ENCODE measurements at places on chromosomes 3 and 15.

DNA sequence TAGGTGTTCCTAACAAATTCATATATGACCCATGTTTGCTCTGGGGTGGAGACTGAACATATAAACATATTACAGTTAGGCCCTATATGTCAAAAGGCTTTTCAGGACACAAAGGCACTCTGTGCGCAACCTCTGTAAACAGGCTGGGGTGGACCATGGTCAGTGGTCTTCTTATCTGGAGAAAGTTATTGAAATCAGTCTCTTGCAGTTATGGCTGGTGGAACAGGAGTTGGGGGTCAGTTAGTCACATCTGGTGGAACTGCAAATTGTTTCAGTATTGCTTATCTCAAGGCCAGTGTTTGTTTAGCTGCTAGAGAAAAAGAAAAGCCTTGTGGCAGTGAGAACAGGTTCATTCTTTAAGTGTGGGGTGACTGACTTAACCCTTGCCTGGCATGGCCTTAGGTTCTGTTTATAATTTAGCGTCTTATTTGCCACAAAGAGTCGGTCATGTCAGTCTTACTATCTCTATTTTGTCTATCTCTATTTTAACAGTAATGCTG lies 5.9 kb upstream of the GP9 start:
- H3K4me1 ChIP-seq, result peaks cover 7% of the 10 kb centered on the region
- H3K27ac ChIP-seq, result no peak overlapping the region
- peaks cover 36% of the 10 kb centered on the region for H3K27me3 ChIP-seq
- no peak overlapping the region for H3K4me3 ChIP-seq
- no peak for DNase-seq
- H3K36me3 ChIP-seq, result no peaks in the 10 kb centered on the region

GRCh38 chr3:46496746-46497555 lies 825 bp upstream of the RTP3 start:
- peaks cover 18% of the 10 kb centered on the region for H3K27me3 ChIP-seq
- no peaks in the 10 kb centered on the region for H3K36me3 ChIP-seq
- no peak overlapping the region for H3K27ac ChIP-seq

DNA sequence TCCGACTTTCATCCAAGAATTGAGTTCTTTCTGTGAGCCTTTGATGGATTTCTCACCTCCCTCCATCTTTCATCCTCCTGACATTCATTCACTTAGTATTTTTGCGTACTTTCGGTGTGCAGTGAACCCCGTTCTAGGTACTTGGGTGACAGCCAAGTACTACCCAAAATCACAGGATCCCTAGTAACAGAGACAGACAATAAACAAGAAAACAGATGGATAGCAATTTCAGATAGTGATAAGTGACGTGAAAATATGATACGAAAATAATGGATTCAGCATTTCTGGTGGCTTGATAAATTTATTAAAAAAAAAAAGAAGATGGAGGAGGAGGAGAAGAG lies 264 bp upstream of the CMTM6 start:
- H3K27ac ChIP-seq, result peak overlapping the region; percentile 80
- H3K27me3 ChIP-seq, result no peaks in the 10 kb centered on the region
- no peak for DNase-seq
- peak overlapping the region; percentile 85 for H3K4me3 ChIP-seq

DNA sequence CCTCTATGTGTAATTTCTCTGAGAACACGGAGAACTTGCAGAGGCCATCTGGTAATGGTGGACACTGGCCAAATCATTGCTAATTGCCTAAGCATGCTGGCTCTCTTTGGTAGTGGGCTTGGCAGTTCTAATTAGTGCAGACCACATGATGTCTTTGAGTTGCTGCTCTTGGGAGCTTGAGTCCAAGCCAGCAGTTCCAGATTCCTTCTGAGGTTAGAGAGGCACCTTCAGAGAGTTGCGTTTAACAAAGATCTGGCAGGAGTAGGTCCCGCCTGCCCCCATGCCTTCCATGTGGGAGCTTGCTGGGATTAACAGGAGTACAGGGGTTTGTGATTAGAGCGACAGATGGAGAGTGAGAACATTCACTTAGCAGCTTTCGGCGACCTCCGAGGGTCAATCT lies 449.0 kb upstream of the LMCD1 start:
- H3K4me3 ChIP-seq, result no peak overlapping the region

- H3K36me3 ChIP-seq, result no peaks in the 10 kb centered on the region
- H3K4me1 ChIP-seq, result no peaks in the 10 kb centered on the region
- H3K4me3 ChIP-seq, result no peak overlapping the region
- no peak for DNase-seq
- no peak overlapping the region for H3K27ac ChIP-seq
- no peaks in the 10 kb centered on the region for H3K27me3 ChIP-seq
These were observed 317.3 kb upstream of the NECTIN3 start for GRCh38 chr3:110754212-110754916.

GRCh38 chr3:30253832-30254231 lies 352.6 kb upstream of the TGFBR2 start:
- no peak overlapping the region for H3K4me3 ChIP-seq
- no peaks in the 10 kb centered on the region for H3K27me3 ChIP-seq
- H3K27ac ChIP-seq, result no peak overlapping the region
- H3K36me3 ChIP-seq, result no peaks in the 10 kb centered on the region
- DNase-seq, result no peak

DNA sequence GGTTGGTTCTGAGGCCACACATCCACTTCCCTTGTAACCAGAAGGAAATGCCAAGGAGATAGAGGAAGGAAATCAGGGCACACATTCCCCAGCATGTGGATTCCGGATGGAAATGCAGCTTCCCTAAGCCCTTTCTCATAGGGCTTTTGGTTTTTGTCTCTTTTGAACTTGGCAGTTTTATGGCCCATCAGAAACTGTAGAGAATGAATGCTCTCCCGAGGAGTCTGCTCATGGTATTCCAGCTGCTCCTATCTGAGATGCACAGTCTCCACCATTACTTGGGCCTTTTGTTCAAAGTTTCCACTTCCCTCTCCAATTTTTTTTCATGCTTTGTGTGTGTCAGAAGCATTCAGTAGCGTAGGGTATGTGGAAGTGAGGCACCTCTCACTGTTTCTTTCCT lies 21.2 kb downstream of the XYLB start:
- H3K27me3 ChIP-seq, result no peaks in the 10 kb centered on the region
- H3K36me3 ChIP-seq, result peaks cover 24% of the 10 kb centered on the region
- peaks cover 2% of the 10 kb centered on the region for H3K4me1 ChIP-seq
- DNase-seq, result peak; percentile 11

DNA sequence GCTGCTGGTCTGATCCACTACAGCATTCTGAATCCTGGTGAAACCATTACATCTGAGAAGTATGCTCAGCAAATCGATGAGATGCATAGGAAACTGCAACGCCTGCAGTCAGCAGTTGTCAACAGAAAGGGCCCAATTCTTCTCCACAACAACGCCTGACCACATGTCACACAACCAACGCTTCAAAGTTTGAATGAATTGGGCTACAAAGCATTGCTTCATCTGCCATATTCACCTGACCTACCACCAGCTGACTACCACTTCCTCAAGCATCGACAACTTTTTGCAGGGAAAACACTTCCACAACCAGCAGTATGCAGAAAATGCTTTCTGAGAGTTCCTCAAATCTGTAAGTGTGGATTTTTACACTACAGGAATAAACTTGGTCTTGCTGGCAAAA lies 54.7 kb upstream of the C2CD4B start:
- no peak overlapping the region for H3K4me3 ChIP-seq
- H3K27ac ChIP-seq, result no peak overlapping the region
- H3K27me3 ChIP-seq, result no peaks in the 10 kb centered on the region

- no peaks in the 10 kb centered on the region for H3K36me3 ChIP-seq
- no peak for DNase-seq
- no peak overlapping the region for H3K27ac ChIP-seq
- no peaks in the 10 kb centered on the region for H3K4me1 ChIP-seq
These were observed 576.3 kb upstream of the NECTIN3 start for GRCh38 chr3:110495201-110495927.

DNA sequence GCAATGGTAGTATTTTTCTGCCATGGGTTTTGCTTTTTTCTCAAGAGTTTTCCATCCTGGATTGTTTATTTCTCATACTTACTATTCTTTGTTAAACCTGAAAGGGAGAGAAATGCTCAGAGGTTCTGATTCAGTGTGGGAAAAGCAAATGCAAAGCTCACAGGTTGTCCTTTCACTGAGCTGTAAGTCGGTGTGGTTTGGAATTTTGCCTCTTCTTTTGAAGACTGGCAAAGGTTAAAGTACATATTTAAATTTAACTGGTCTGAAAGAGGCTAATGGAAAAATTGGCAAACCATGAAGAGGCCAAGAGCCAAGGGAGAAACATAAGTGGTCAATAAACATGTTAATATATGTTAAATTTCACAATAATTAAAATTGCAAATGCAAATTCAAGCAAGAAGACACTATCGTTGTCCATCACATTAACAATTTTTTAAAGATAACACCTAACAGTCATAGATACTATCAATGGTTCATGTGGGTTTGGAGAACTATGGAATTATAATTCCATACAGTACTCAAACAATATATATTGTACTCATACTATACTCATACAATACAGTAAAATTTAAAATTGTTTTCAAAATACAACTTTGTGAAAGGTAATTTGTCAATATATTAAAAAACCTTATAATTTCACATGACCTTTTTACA lies 246.8 kb upstream of the STT3B start:
- H3K4me1 ChIP-seq, result peaks cover 3% of the 10 kb centered on the region
- DNase-seq, result no peak
- no peak overlapping the region for H3K4me3 ChIP-seq
- H3K27ac ChIP-seq, result no peak overlapping the region
- H3K27me3 ChIP-seq, result no peaks in the 10 kb centered on the region

DNA sequence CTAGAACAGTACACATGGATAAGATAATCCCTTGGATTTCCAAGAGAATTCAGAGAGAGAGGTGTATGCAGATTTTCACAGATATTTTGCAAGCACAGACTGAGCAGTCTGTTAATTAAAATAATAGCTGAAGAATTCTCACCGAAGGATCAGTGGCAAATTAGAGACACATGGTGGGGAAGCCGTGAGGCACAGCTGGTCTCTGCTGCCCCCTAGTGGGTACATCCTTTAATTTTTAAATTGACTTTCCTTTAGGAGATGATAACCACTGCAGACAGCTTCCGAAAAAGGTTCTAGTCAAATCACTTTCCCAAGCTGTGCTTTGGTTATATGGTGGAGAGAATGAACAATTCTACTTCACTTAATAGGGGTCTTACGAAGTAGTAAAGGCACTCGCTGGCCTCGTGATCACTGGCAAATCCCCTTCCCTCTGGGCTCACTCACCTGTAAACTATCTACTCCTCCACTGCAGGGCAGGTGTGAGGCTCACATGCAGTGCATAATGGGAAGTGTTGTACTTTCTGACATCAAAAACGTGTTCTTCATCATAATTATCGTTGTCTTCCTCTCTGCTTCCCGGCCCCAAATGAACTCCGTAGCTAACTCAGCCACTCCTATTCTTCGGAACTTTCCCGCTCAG lies 19.5 kb downstream of the MESD start:
- DNase-seq, result peak; percentile 59
- no peaks in the 10 kb centered on the region for H3K27me3 ChIP-seq
- H3K27ac ChIP-seq, result no peak overlapping the region

- no peaks in the 10 kb centered on the region for H3K27me3 ChIP-seq
- no peak for DNase-seq
- no peaks in the 10 kb centered on the region for H3K36me3 ChIP-seq
- peaks cover 7% of the 10 kb centered on the region for H3K4me1 ChIP-seq
- H3K4me3 ChIP-seq, result no peak overlapping the region
- H3K27ac ChIP-seq, result no peak overlapping the region
These were observed 28.0 kb upstream of the KCTD6 start for GRCh38 chr3:58463942-58464271.

- H3K4me1 ChIP-seq, result peaks cover 25% of the 10 kb centered on the region
- H3K36me3 ChIP-seq, result peaks cover 30% of the 10 kb centered on the region
- no peaks in the 10 kb centered on the region for H3K27me3 ChIP-seq
These were observed 31.4 kb downstream of the CA12 start for GRCh38 chr15:63350178-63350621.

DNA sequence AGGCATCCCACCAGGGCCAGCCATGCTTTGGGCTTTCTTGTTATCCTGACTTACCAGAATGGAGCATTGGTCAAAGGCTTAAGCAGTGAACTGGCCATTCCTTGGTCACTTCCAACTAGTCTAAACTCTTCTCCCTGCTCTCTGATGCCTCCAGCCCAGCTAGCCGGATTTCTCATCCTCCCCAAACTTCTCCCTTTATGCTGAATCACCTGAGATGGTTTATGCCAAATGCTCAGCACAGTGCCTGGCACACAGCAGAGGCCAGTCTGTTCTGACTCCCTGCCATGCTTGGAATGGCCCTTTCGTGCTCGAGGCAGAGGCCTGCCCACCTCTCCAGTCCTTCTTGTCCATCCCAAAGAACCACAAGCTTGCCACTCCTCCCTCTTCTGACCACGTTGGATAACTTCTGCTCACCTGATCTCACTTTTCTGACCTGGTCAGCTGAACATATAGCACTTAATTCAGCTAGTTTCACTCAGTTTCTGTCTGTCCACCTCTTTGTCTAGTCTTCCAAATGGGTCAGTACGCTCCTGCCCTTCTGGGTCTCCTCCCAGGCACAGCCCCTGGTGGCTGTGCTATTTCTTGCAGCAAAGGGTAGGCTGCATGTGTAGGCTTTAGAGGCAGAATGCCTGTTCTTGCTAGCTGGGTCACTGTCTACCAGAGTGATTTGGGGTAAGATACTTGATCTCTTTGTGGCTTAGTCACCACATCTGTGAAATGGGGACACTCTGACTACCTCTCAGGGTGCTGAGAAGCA lies 2.2 kb upstream of the RBP1 start:
- H3K27ac ChIP-seq, result no peak overlapping the region
- H3K36me3 ChIP-seq, result no peaks in the 10 kb centered on the region
- DNase-seq, result no peak

GRCh38 chr3:45887285-45887684 lies 942 bp downstream of the CCR9 start:
- no peak overlapping the region for H3K27ac ChIP-seq
- DNase-seq, result no peak
- no peak overlapping the region for H3K4me3 ChIP-seq

DNA sequence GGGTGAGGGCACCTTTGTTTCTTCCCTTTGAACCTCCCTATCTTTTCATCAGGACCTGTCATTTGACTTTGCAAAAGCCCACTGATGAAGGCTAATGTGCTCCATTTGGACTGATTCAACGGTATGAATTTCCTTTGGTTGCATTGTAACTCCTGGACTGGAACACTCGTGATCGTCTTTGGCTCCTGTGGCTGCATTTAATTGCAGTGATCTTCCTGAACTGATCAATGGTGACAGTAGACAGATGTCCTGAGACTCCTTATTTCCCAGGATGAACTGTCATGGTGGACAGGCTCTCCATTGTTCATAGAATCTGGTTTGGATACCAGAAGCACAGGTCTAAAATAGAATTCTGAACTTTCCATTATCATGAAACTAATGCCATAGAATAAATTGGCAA lies 224.8 kb upstream of the GAP43 start:
- no peaks in the 10 kb centered on the region for H3K27me3 ChIP-seq
- H3K4me3 ChIP-seq, result no peak overlapping the region
- no peaks in the 10 kb centered on the region for H3K36me3 ChIP-seq

DNA sequence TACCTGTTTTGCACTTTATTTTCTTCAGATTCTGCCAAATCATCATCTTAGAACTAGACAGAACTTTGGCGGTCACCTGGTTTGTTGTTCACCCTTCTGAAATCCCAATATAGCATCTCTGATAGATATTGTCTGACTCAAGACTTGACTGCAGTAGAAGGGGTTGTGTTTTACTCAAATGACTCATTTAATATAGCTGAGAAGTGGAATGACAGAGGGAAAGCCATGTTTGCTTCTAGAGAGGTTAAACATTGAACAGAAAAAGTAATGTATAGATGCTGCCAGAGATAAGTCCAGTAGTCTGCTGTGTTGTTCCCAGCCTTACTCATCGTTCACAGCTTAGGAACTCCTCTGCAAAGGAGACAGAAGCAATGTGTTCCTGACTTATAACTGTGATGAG lies 402.0 kb downstream of the AGBL1 start:
- H3K36me3 ChIP-seq, result no peaks in the 10 kb centered on the region
- DNase-seq, result peak; percentile 47
- H3K4me3 ChIP-seq, result no peak overlapping the region
- H3K27ac ChIP-seq, result no peak overlapping the region

Measured in mesenchymal stem cell (in vitro differentiated cells and primary cell).